ENCODE measurements at places on chromosomes 5 and 9.

DNA sequence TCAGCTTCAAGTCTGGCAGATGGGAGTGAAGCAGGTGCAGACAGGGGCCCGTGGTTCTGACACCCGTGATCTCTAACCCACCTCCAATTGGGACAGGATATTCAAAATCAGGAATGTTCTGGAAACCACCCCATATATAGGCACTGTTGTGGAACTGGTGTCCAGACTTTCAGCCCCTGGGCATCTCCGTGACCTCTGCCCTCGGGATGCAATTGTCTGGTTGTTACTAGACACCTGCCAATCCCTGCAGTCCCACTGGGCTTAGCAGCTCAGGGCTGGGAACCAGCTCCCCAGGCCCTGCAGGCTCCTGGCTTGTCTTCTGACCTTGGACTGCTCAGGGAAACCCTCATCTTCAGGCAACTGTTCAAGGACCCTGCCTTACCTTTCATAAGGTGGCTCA, 38.8 kb downstream of the NTNG2 start:
- no peaks in the 10 kb centered on the region for H3K36me3 ChIP-seq
- H3K27me3 ChIP-seq, result peaks cover 42% of the 10 kb centered on the region
- no peak for DNase-seq
- H3K27ac ChIP-seq, result no peak overlapping the region
- no peak overlapping the region for H3K4me3 ChIP-seq

DNA sequence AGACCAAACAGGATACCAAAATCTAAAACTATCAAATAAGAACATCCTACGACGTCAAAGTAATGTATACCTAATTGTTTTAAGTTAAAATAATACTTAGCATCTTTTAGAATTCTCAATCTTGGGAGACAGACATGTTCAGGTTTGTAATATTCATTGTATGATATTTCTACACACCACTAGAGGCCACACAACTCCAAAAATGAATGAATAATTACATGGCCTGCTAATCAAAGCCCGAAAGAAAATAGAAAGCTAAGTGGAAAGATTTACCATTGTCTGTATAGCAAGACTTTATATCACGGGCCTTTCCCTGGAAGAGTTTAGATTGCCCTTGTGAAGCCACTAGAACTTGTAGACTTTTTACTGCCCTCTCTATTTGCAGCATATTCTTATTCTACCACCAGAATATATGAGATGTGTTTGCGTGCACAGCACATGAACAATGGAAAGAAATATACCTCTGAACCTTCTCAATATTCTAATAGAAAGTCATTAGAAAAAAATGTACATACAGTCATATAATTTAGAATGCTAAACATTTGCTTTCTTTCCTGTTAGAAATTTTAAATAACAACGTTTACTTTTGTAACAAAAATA, 380.1 kb upstream of the NUDT12 start:
- no peak overlapping the region for H3K27ac ChIP-seq
- no peaks in the 10 kb centered on the region for H3K4me1 ChIP-seq
- H3K4me3 ChIP-seq, result no peak overlapping the region
- no peaks in the 10 kb centered on the region for H3K36me3 ChIP-seq
- DNase-seq, result no peak

DNA sequence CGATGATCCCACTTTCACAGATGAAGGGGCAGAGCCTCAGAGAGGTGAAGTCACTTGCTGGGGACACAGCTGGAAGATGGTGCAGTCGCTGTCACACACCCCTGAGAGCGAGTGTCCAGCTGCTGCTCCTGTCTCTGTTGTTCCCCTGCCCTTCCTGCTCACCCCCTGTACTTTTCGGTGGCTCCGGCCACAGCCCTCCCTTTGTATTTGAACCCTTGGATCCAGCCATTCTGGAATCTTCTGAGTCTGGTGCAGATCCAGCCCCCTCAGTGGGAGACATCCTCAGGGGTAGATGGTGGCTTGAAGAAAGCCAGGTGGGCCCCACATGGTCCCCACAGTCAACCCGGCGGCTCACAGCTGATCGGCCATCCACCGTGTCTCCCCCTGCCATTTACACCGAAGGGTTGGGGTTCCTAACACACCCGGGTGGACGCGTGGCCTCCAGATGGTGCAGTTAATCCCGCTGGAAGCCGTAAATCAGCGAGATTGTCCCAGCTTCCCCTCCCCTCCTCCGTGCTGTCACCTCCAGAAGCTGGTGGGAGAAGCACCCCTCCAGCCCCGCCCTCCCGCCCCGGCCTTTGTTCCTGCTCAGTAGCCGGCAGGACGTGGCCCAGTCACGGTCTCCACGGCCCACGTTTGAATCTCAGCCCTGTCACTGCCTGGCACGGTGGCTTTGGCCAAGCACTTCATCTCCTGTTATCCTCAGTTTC, 204.8 kb downstream of the C9orf50 start:
- H3K36me3 ChIP-seq, result no peaks in the 10 kb centered on the region
- peaks cover 25% of the 10 kb centered on the region for H3K4me1 ChIP-seq
- no peak for DNase-seq
- no peaks in the 10 kb centered on the region for H3K27me3 ChIP-seq

- no peak for DNase-seq
- H3K27ac ChIP-seq, result no peak overlapping the region
- no peaks in the 10 kb centered on the region for H3K36me3 ChIP-seq
- H3K4me1 ChIP-seq, result peaks cover 25% of the 10 kb centered on the region
Observed at GRCh38 chr9:109771087-109771486, 8.9 kb upstream of the PALM2AKAP2 start.

DNA sequence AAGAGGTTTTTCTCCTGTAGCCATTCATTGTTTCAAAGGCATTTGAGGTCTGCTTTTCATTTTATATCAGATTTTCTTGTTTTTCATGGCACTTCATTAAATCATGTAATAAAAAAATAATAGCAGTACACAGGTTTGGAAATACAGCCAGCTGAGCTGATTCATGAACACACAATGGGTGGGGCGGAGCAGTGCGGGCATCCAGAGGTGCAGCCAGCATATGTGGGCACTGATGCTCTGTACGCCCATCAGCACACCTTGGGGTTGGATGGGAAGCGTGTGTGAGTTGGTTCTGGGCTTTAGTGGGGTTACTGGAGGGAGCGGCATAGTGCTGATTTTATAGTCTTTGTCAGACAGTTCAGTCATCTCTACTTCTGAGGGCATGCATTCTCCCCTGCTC, 54.2 kb upstream of the IRX4 start:
- DNase-seq, result no peak
- no peaks in the 10 kb centered on the region for H3K4me1 ChIP-seq
- H3K36me3 ChIP-seq, result no peaks in the 10 kb centered on the region
- no peaks in the 10 kb centered on the region for H3K27me3 ChIP-seq

DNA sequence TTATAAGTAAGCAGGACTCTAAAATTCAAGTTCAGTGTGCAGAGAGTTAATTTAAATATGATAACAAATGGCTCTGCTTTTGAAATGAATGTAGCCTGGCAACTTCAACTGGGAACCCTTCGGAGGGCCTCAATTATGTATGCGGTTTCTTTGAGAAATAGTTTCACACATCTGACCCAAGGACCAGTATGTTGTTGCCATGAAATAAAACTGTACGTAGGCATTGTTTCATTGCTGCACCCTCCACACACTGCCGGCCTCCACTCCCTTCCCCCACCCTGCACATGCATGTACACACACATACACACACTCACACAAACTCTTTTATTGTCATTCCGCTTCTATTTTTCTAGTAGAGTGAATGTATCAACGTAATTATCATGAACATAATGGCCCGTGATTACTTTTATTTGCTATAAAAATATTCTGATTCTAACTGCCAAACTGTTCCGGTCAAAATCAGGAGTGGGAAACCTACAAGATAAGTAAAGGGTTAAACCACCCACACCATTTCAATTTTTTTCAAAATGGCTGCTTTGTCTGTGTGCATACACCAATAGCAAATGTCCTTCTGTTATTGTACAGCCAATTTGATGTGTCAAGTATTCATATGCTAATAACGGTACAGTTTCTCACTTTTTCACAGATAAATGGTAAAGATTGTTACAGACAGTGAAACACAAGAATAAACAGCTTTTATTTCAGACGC, 215.5 kb upstream of the TMEM161B start:
- H3K4me1 ChIP-seq, result no peaks in the 10 kb centered on the region
- H3K27ac ChIP-seq, result no peak overlapping the region
- H3K36me3 ChIP-seq, result no peaks in the 10 kb centered on the region
- no peak overlapping the region for H3K4me3 ChIP-seq
- H3K27me3 ChIP-seq, result no peaks in the 10 kb centered on the region

All from tibial artery (tissue), 4 donors.